C1 segment of cervical spinal cord (tissue), 14 donors: ENCODE measurements at places on chromosomes 13 and 19.

DNA sequence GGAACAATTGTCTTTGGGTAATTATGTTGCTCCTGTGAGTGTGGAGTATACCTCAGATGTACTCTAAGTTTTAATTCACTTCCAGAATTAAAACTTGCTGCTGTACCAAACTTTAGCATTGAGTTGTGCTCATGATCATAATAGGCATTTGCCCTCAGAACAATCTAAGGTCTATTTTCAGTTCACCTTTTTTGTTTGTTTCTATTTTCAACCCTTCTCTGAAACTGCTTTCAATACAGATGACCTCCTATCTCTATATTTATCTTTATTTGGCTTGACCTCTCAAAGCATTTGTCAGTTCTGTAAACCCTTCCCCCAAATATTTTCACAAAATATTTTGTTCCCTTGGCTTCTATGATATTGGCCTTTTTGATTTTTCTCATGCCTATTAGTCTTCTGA, 873.0 kb downstream of the OLFM4 start:
- DNase-seq: no peak

GRCh38 chr19:49438261-49438660, 3.1 kb downstream of the SLC17A7 start:
- no peak for DNase-seq

DNA sequence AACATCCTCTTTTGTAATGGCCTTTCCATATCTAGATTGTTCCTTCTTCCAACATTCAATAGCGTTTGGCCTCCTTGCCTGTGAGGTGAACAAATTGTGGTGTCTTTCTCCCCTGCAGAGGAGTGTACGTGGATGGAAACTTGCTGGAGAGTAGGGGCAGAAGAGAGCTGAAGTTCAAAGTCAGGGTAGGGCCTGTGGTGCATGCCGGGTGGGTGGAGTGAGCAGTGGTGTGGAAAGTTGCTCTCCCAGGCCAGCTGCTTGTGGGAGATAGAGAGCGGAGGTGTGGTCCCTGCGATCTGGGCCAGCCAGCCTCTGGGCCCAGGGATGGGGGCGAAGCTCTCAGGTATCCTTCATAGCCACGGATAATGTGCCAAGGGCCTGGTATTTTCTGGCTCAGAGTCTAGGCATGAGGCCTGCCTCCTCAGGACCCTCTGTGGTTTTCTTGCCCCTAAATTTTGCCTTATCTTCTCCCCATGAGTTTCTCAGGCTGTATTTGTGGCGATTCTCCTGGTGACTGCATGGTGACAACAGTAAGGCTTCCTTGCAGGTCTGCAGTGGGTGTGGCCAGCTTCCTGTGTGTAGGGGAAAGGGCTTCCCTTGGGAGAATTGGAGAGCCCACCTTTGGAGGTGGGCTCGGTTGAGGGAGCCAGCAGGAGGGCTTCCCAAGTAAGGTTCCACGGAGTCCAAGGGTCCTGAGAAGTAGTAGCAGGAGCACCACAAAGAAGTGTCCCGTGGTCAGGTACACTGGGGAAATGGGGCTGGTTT, 6.7 kb downstream of the RGCC start:
- no peak for DNase-seq

GRCh38 chr13:73717632-73718031, 416.6 kb downstream of the KLF12 start:
- no peak for DNase-seq

DNA sequence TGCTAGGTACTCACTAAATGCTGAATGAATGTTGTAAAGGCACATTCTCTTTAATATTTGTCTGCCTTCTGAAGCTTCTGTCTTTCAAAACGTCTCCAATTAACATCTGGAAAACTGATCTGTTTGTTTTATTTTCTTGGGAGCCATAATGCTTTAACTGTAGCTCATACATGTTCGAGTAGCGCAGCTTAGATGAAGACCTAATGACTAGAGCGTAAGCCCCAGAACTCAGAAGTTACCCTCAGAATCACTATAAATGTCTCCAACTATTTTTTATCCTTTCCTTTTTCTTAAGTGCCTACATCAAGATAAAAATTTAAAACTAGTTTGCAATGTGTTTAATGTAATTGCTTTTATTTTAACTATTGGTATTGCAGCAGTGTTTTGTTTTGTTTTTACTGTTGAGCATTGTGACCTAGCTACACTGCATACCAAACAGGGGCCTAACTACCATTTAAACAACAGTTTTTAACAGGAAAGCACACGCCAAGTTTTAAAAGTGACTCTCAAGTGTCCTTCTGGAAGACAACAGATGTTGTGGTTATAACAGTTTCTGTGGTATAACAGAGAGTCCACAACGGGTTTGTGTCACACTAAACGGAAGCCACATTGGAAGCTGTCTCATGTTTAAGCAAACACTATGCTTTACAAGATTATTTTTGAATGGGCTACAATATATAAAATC, 42.0 kb downstream of the MRPL57 start:
- DNase-seq: no peak

DNA sequence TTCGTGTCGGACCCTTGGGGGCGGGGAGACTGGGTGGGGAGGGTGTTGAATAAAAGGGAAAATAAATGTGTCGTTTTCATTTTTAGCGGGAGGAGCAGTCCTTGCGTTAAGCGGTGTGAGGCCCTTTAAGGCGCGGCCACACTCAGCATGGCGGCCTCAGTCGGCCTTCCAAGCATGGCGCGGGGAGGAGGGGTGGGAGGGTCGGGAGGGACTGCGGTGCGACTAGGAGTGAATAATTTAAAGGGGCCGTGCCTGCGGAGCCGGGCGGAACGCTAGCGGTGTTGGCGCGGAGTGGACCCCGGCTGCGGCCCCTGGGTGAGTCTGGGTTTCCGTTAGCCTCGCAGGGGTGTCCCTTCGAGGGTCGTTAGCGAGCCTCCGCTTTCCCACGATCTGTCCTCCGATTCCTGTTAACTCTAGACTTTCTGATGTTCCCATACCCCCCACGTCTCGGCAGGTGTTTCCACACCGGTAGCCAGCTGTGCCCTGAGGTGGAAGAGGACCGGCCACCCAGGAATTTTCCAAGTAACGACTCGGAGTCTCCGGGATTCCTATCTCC, 1.5 kb upstream of the PNPLA6 start:
- DNase-seq: peak; percentile 75

GRCh38 chr13:110937511-110938285, 22.8 kb upstream of the ANKRD10 start:
- DNase-seq: no peak

DNA sequence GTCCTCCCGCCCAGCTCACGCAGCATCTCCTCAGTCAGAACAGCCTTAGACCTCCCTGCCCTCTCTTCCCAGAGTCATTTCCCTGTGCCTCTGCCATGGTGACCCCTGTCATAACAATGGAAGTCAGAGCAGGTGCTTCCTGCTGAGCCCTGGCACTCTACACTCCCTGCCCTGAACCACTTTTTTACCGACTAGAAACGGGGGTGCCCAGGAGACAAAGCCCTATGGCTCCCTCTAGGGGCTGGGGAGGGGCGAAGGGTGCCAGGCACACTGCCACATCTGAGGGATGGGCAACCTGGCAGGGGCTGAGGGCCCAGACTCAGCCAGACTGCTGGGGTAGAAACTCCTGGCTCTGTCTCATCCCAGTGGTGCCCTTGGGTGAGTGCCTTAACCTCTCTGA, 16.4 kb downstream of the ZNF574 start:
- no peak for DNase-seq

GRCh38 chr13:98299966-98300350, 122.9 kb upstream of the RNF113B start:
- DNase-seq: no peak

- DNase-seq: no peak
Measured at GRCh38 chr13:26061947-26062346, 10.1 kb upstream of the SHISA2 start.
